ENCODE measurements at places on chromosomes 3 and 15. TPM values are rescaled to one million over a fixed set of nuclear protein-coding genes. Genes with fewer than 3 reads are reported as not detected.

- no peak for DNase-seq
- no peaks in the 10 kb centered on the region for H3K4me1 ChIP-seq
- no peaks in the 10 kb centered on the region for H3K27me3 ChIP-seq
- no peak overlapping the region for H3K4me3 ChIP-seq
- H3K36me3 ChIP-seq, result no peaks in the 10 kb centered on the region
Measured at GRCh38 chr3:3639078-3639477, 160.2 kb upstream of the LRRN1 start.

FHIT gene
- 21.3 TPM for total RNA-seq

SIDT1 gene
- 5.0 TPM for total RNA-seq

DNA sequence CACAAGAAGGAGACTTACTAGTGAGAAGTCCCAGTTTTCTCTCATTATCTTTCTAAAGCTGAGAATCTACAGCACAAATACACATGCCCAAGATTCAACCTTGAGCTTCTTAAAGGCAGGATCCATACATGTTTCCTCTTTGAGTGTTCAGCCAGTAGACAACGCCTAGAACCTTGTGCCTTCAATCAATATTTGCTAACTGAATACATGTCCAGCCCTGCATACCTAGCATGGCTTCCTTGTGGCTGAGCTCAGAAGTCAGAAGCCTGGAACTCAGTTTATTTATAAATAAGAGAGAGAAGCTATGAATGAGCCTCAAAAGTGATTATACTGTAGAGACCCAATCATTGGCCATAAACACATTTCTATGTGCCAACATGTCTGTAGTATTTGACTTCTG is 43.5 kb downstream of the ACP3 start:
- no peaks in the 10 kb centered on the region for H3K4me1 ChIP-seq
- DNase-seq, result no peak
- no peak overlapping the region for H3K4me3 ChIP-seq
- H3K27ac ChIP-seq, result no peak overlapping the region
- H3K27me3 ChIP-seq, result no peaks in the 10 kb centered on the region

GRCh38 chr3:115670911-115671310 is 47.6 kb downstream of the GAP43 start:
- no peak for DNase-seq
- H3K4me3 ChIP-seq, result no peak overlapping the region
- no peak overlapping the region for H3K27ac ChIP-seq
- H3K27me3 ChIP-seq, result no peaks in the 10 kb centered on the region
- no peaks in the 10 kb centered on the region for H3K36me3 ChIP-seq

GRCh38 chr15:64909546-64909945 is 2.2 kb upstream of the ANKDD1A start:
- no peaks in the 10 kb centered on the region for H3K36me3 ChIP-seq
- no peak for DNase-seq
- peaks cover 14% of the 10 kb centered on the region for H3K4me1 ChIP-seq
- H3K27me3 ChIP-seq, result no peaks in the 10 kb centered on the region

SCAANT1 gene
- not detected for total RNA-seq

DNA sequence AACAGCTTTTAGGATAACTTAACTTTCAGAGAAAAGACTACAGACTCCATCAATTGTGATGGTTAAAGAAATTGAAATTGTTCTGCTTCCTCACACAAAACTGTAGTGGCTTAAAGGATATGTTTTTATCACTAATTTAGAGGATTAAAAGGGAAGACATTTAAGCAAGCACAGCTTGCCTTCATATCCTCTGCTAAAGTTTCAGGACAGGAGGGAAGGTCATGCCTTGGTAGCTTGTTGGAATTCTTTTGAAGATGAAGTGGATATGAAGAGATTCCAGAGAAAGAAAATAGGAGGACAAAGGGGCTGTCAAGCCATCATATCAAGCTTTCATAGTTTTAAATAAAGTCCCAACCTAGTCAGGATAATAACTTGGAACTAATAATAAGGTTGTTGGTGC is 33.1 kb downstream of the CCDC80 start:
- no peak overlapping the region for H3K27ac ChIP-seq
- DNase-seq, result no peak
- no peaks in the 10 kb centered on the region for H3K27me3 ChIP-seq
- H3K36me3 ChIP-seq, result no peaks in the 10 kb centered on the region
- H3K4me3 ChIP-seq, result no peak overlapping the region
- no peaks in the 10 kb centered on the region for H3K4me1 ChIP-seq

DNA sequence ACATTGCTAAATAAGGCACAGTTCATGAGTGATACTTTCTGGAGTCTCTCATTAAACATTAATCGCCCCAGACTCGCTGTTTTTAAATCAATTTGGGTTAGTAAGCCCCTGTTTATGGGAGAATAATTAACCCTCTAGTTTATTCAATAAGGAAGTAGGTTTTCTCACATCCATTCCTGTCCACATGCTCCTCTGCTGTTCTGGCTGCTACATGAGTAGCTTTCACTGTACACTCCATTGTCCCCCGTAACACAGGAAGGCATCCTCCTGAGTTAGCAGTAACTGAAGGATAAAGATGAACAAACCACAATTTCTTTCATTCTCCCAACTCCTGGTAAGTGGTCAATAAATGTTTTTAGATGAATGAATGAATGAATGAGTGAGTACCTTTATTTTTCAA is 378.5 kb downstream of the DIPK2A start:
- no peaks in the 10 kb centered on the region for H3K27me3 ChIP-seq
- no peaks in the 10 kb centered on the region for H3K36me3 ChIP-seq
- no peak overlapping the region for H3K27ac ChIP-seq
- no peak for DNase-seq

Measured in lung (tissue), 17 donors.